ENCODE measurements at places on chromosomes 3 and 15.

DNA sequence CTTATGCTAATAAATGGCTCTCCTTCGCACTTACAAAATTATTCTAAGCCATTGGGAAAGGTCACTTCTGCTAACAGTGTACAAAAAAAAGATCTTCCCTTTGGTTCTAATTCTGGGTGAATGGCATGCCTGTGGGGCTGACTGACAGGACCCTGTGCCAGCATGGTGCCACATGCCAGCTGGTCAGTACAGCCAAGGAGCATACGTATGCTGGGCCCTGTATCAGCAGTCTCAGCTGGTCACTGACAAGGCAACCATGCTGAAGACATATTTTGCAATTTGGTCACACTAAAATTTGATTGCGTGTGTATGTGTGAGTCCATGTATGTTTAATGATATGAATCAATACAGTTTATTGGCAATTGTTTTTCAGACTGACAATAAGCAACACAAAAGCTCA is 246.1 kb downstream of the TBL1XR1 start:
- DNase-seq: no peak

DNA sequence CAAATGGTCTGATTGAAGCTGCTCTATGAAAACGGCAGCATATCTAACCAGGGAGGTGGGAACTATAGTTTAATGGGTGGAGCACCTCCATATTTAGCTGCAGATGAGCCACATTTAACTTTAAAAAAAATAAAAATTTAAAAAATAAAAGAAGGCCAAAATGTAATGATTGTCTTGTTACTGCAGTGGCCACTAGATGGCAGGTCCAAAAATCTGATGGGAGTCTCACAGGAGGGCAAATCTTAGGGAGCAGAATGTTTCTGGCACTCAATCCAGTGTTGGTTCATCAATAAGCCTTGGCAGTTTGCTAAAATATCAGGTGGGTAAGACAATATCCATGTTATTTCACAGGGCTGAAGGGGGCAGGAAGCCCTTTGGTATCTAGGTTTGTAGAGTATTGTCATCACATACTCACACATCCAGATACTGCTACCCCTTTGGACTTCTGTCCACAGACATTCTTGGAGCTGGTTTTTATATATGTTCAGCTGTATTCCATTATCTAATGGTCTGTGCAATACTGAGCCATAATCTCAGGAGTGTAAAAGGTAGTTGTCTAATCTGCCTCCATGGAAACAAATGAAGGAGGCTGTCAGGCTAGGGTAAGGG is 233.3 kb downstream of the TIGIT start:
- no peak for DNase-seq

DNA sequence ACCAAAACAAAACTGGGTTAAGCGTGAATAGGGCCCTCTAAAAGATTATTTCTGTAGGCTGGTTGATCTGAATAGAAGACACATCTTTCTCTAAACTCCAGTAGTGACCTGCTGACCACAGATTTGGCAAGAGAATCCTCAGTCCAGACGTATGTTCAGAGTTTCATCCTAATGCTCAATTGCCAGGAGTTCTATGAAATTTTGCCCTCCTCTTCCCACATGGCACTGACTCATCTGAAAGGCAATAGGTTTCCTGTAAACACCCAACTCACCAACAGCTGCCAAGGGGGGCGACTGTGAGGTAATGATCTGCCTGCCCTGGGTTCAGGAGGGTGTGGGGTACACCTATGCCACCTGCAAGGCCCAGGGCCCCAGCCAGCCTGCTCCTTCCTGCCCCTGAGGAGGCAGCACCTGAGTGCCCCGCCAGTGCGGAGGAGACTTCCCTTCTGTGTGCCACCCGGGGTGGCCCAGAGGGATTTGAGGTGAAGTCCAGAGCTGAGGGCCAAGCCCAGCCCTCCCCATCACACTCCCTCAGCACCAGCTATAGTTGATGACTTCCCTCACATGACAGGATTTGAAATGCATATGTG is 8.4 kb upstream of the PLA2G4D start:
- DNase-seq: peak; percentile 10

- no peak for DNase-seq
Observed at GRCh38 chr3:181457190-181457589, 254.5 kb upstream of the SOX2 start.

DNA sequence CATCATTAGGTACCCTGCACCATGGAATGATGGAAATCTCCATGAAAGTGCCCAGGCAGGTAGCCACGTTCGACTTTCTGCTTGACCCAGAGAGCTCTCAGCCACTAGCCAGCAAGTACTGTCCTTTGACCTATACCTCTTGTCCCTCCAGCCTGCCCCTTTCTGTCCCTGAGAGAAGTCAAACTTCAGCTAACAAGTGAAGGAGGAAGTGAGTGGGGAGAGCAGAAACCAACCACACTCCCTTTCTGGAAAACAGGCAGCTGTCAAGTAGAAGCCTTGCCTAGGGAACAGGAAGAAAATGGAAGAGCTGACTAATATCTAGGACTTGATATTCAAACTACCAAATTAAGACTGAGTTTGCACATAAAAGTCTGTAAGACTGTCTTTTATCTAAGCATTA is 30.3 kb upstream of the FSTL1 start:
- DNase-seq: no peak

- DNase-seq: no peak
Observed at GRCh38 chr3:125646581-125646980, 51.3 kb upstream of the OSBPL11 start.

DNA sequence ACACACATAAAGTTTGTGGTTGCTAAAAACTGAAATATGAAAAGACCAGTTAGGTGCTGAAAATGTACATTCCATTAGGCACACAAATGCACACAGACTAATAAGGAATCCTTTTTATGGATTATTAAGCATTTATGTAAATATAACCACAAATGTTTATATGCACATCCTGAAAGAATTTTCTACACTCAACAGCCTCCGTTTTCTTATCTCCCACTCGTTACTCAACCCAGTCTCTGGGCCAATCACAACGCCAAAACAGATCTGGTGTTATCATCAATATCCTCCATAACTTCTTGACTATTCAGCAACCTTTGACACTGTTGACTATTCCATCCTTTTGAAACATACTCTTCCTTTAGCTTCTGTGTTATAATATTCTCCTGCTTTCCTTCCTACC is 136.4 kb downstream of the ATP8B4 start:
- no peak for DNase-seq

DNA sequence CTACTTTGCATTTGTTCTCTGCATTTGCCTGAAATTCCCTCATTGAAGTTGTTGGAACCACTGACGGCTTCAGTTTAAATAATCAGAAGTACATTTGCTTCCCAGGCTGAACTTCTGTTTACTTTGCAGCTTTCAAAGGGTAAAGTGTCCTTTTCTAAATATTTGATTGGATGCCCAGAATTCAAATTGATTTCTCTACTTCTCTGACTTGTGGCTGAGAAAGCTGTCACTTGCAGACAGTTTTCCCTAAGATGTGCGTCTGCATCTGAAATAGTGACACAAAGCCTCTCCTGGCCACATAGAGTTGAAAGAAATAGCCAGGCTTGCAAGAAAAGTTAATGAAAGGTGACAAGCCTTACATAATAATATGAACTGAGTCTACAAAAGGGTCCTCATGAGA is 299.6 kb downstream of the THSD4 start:
- DNase-seq: no peak

GRCh38 chr3:29140666-29141065 is 140.2 kb upstream of the RBMS3 start:
- no peak for DNase-seq

- no peak for DNase-seq
Observed at GRCh38 chr3:111691293-111691909, 96.3 kb upstream of the ZBED2 start.

DNA sequence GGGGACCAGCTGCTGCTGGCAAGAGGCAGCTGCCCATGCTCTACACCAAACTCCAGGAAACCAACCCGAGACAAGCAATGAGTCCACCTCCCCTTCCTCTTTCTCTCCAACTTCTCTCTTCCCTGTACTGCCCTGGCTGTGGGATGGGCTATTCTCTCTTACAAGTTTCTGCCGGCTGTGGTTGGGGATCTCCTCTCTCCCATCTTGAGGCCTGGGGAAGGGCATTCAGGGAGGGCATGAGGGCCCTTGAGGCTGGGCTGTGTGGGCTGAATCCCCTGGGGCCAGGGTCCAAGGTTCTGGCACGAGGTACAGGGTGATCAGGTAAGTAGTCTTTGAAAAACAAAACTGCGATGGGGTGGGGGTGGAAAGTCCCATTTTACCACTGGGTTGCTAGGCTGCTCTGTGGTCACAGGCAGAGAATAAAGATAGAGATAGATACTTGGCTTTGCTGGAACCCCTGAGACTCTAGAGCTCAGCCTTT is 32.3 kb upstream of the CTSH start:
- no peak for DNase-seq

GRCh38 chr3:150414258-150414657 is 6.2 kb downstream of the TSC22D2 start:
- DNase-seq: no peak

- no peak for DNase-seq
Observed at GRCh38 chr3:100396967-100397366, 3.9 kb downstream of the TOMM70 start.

DNA sequence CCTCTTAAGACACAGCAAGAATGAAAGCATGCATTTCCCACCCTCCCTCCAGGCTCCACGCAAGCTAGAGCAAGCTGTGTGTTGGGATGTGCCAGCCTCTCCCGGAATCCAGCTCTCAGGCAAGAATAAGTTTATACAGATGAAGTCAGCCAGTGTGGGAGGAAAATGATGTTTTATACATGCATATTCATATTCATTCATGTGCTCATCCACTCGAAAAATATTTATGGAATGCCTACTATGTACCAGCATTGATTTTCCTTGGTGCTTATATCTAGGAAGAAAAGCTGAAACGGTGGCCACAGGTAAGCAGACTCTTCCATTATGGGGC is 62.7 kb downstream of the KLHL6 start:
- DNase-seq: no peak

DNA sequence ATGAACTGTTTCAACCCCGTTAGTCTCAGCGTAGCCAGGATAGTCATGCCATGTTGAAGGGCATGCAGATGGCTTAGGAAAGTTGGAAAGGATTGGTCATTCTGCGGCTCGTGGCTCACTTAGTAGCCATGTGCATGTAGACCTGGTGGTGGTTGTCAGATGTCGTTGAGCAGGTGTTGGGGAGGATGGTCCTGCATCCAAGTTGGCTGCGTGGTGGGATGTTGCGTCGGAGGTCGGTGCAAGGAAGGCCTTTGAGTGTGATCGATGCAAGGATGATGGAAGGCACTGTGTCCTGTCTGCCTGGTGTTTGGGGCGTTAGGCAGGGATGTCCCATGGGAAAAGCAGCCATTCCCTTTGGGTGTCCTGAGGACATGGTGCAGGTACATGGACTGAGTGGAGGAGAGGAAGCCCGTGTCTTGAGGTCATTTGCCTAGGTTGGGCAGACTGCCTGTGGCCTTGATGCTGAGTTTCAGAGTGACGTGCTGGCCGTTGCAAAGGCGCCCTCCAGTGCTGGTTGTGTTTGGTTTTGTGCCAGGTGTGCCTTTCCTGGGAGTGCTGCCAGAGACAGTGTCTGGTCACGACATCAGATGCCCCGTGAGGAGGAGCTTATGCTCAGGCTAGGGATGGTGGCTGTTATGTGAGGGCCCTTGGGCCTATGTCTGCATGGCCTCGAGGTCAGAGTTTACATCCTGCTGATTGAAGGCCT is 103.4 kb downstream of the SNRPN start:
- DNase-seq: no peak

GRCh38 chr3:3600665-3601340 is 198.4 kb upstream of the LRRN1 start:
- DNase-seq: no peak

DNA sequence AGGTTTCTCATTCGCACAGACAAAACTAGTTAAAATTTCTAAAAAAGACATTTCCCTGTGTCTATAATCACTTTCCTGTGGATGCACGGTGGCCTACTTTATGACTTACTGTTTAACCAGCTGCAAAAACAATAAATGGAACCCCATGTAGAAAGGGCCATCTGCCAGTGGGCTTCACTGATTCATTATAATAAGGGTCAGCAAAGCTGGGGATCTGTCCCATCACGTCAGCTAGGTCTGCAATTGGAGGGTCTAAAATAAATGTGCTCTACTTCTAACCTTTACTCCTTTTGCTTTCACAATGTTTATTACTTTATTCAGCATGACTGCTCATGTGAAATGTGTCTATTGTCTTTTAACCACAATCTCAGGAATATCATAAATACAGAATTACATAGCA is 43.1 kb upstream of the NMD3 start:
- no peak for DNase-seq

DNA sequence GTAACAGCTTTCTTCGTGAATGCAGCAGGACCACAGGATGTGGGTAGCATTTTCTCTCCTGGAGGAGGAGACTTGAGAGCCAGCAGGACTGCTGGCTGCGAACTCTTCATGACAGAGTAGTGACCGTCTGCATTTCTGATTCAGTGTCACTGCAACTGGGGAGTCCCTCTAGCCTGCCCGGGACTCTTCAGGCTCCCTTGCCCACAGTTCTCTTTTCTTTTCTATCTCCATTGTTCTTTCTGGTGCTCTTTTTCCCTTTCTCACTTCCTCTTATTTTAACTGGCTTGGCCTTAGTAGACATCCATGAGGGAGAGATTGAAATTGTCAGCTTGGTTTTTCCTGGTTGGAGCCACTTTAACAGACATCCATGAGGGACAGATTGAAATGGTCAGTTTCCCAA is 49.9 kb upstream of the P2RY1 start:
- DNase-seq: no peak

GRCh38 chr3:156174229-156174847 is 54.0 kb downstream of the KCNAB1 start:
- DNase-seq: no peak

DNA sequence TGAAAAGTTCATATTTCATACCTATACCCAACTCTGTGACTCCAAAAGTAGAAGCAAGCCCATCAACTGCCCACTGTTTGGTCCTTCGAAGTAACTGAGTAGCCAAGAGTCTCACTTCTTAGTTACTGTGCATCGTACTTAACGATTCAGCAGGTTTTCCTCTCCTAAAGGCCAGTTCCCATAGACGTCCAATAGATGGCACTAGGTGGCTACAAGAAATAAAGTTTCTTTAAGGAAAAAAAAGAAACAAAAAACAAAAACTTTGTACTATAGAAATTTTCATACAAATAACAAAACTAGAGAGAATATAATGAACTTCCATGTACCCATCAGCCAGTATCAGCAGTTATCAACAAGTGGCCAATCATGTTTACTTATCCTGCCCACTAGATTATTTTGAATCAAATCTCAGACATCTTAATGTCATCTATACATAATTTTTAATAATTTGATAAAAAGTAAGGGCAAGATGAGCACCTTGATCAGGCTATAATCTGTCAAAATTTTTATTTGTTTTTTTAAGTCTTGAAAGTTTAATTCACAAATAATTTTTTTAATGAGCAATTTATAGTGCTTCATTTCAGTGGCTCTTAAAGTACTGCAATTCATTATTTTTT is 63.8 kb upstream of the ACP3 start:
- DNase-seq: no peak

DNA sequence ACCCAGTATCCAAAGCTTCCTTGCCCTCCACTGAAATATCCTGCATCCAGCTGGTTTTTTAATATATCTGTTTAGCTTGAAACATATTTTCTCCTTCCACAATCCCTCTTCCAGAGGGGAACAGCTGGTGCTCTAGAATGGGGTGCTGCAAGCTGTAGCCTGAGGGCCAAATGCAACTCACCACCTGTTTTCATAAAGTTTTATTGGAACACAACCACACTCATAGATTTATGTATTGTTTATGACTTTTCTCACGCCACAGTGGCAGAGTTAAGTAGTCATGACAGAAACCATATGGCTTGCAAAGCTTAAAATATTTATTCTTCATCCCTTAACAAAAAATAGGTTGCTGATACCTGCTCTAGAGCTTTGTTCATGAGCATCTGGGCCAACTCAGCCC is 298.7 kb downstream of the CLSTN2 start:
- DNase-seq: no peak

GRCh38 chr15:88932271-88932874 is 19.2 kb upstream of the MFGE8 start:
- DNase-seq: no peak

- peak; percentile 51 for DNase-seq
Observed at GRCh38 chr3:129560911-129561594, 18.1 kb downstream of the H1-8 start.
